Stimulated activated CD4-positive, alpha-beta T cell treated with anti-CD3 and anti-CD28 coated beads, TNF-alpha, amount 100 ng/mL, for 48 hours (primary cell): ENCODE measurements at places on chromosomes 2 and 18.

DNA sequence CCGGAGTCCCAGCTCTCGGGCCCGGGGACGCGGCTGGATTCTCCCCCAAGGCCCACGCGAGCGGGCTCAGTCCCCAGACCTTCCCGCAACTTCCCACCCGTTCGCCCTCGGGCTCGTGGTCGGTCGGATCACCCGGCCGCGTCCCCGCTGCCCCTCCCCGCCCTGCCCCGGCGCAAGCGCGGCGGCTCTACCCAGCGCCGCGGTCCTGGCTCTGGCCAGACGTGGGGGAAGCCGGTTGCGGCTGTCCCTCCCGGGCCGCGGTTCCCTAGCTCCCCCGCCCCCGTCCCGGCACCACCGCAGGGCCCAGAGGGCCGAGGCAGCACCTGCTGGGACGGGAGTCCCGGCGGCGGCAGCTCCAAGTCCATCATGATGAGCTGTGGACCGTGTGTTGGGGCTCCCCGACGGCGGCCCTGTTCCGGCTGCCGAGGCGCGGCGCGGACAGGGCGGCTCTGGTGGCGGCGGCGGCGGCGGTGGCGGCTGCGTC, 276 bp downstream of the NFE2L2 start:
- no peak for DNase-seq

- no peak for DNase-seq
Observed at GRCh38 chr2:183532514-183532913, 408.3 kb downstream of the NUP35 start.

- no peak for DNase-seq
Observed at GRCh38 chr18:5110266-5110665, 86.8 kb downstream of the AKAIN1 start.

DNA sequence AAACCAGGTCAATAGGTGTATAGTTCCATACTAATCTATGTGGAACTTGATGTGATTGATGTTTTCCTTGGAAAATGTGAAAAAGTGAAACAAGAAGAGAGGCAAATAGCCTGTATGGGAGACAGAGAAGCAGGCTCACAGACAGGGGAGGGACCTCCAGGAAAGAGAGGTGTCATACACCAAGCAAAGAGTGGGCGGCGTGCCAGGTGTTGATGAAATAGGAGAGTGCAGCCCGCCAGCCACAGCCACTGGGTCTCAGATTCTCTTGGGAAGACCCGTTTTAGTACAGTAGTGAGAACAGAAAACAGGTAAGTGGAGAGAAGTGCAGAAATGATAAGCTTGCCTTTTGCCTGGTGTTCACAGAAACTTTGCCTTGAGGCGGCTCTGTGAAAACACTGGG, 301.9 kb downstream of the ZNF407 start:
- DNase-seq, result no peak

DNA sequence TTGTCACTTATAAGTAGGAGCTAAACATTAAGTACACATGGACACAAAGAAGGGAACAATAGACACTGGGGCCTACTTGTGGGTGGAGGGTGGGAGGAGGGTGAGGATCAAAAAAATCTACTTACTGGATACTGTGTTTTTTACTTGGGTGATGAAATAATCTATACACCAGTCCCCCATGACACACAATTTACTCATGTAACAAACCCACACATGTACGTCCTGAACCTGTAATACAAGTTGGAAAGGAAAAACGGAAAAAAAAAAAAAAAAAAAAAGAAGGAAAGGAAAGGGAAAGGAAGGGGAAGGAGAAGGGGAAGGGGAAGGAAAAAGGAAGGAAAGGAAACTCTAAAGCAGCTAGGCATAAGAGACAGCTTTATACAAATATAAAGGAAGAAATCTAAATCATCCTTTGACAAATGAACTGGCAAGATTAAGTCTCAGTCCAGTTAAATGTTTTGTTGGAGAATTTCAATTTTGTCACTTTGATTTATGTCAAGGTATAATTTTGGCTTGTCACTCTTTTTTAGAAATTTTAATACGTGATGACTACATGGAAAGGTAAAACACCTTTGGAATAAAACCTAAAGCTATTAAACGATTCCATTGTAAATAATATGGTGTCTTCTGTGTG, 169.4 kb upstream of the OTX1 start:
- no peak for DNase-seq

DNA sequence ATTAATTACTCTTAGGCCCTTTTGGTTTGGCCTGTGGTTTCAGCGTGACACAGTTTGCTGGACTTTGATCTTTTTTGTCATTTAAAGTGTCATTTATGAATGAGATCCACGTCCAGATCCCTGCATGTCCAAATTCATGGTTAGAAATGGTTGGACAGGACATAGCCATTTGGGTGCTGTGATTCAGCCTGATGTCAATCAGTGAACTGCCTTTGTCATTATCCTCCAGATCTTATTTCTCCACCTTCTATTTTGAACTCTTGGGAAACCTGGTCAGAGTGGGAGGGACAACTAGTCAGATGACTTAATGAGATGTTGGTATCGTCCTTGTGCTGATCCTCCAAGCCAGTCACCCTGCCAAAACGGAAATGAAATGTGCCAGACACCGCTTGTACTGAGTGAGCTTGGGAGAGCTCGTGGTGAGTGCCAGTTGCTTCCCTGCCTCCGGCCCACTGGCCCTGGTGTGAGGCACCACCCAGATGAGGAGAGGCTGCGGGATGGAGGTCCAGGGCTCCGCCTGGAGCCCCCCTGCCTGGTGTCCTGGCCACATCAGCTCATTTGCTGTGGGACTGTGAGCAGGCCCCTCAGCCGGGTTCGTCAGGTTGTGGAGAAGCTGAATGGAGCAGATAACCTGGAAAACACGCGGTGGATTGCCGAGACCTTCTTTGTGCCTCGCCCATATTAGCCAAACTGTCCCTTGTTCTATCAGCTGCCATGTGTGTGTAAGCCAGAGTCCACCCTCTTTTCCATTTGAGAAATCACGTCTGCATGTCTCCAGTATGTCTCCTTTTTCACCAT, 70.1 kb downstream of the DGKD start:
- no peak for DNase-seq

GRCh38 chr2:96267159-96267971, 1.3 kb downstream of the CIAO1 start:
- DNase-seq, result peak; percentile 54

DNA sequence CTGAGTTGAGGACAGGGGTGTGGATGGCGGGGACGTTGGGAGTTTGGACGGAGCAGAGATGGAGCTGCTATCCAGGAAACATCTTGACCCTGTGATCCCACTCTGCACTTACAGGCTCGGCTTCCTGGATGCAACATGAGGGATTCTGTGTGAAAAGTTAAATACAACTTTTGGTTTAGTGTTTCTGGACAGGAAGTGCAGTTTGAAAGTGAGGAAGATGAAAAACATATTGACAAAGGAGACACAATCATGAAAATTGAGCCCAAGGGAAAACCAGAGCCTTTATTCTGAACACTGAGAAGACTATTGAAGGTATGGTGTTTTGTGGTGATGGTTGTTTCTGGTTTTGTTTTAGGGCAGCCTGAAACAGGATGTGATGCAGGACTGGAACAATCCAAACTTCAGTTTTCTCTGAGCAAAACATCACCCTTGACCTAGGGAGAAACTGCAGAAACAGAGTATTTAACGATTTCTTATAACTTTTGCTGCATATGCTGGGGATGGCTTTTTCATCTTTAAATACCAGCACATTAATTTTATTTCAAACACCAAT, 76.5 kb upstream of the RFX8 start:
- no peak for DNase-seq

GRCh38 chr2:113183264-113183663, 9.5 kb downstream of the PSD4 start:
- no peak for DNase-seq

DNA sequence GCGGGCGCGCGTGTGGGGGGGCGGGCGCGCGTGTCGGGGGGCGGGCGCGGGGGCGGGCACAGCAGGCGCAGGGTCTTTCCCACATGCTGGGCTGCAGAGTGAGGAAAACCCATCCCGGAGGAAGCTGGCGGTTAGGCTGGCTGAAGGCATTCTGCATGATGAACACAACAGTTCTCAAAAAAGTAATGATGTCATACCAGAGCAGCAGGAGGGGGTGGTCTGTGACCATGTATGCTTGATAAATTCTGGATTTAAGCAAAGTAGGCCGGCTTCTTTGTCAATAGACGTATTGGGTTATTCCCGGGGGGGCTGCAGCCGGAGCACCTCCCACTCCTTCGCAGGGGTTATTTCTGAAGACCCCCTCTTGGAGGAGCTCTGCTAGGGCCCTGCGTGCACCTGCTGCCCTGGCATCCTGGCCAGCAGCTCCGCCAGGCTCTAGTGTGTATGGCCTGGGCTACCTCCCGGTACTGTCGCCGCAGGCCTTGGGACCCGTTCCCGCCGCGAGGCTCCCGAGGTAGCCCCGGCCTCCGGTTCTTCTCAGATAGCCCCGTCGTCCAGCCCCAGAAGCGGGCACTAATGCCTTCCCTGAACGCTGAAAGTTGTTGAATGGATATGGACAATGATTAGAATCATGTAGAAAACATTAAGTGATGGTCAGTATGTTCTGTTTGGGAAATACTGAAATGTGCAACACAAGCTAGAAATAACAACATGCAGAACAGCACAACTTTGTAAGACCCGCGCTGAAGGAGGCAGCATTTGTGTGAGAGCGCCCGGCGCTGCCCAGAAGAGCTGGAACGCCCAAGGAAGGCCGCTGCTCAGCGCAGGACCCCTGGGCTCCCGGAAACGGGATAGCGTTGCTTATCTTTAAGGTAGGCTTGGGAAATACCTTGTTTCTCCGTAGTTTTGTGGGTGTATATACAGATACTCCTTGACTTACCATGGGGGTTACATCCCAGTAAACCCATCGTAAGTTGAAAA, 101.4 kb upstream of the RAB6C start:
- DNase-seq, result no peak

DNA sequence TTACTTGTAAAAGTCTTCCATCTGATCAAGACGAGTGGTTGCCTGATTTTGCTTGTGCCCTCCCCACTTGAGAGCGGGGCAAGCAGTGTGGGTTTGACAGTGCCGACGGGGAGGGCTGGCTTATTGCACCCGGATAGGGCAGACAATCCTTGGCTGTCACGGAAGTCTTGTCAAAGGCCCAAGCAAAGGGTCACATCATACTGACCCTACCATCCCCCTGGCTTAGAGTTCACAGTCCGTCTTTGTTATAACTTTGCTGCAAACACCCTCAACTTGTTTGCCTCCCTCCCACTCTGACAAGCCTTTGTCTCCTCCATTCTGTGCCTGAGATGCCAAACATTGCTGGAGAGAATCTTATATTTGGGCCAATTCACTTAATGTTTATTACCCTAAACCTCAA, 165.9 kb upstream of the MSH6 start:
- no peak for DNase-seq

DNA sequence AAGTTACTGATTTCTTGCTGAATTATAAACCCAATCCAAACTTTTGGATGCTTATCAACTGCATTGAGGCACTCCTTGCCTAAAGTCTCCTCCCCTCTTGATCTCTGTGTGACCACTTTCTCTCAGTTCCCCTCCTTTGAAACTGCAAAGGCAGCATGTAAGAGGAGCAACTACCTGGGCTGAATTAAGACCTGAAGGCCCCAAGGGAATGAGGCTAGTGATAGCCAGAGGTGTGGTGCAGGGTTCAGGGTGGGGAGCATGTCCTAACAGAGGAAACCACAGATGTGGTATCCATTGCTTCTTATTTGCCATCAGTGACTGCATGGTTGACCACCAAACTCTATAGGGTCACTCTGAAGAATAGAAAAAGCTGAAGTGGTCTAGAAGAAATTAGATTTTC, 557.9 kb downstream of the TNS1 start:
- no peak for DNase-seq

GRCh38 chr2:62845256-62845655, 139.7 kb downstream of the EHBP1 start:
- DNase-seq, result no peak

DNA sequence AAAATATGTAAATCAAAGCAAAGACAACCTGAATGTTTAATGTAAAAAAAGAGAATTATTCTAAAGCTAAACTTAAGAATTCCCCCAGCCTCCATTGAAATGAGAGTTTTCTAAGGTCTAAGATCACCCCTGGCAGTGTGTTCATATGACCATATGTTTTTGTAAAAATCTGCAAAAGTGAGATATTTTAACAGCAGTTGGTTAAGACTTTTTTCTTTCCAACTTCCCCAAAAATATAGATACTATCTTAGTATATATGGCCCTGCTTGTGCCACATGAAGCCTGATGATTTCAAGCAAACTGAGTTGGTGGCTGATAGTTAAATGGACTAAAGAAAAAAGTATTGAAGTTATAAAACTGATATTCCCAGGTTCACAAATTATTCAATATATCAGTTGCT, 35.4 kb downstream of the ZNF804A start:
- DNase-seq, result no peak

GRCh38 chr2:1294900-1295299, 118.4 kb upstream of the TPO start:
- no peak for DNase-seq

DNA sequence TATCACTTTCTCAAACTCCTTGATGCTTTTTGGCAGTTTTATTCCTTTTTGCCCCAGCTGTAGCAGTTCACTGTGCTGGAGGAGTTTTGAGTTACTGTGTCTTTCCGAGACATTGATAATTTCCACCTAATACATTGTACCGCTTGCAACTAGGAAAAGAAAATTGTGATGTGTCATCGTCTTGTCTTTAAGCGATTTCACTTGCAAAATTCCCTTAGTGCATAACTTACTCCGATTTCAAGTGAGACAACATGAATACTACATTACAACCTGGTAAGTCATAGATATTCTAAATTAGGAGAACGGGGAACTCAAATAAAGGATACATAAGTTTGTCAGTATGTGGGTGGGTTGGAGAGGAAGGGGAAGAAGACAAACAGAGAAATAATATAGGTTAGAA, 340.5 kb upstream of the KYNU start:
- no peak for DNase-seq

DNA sequence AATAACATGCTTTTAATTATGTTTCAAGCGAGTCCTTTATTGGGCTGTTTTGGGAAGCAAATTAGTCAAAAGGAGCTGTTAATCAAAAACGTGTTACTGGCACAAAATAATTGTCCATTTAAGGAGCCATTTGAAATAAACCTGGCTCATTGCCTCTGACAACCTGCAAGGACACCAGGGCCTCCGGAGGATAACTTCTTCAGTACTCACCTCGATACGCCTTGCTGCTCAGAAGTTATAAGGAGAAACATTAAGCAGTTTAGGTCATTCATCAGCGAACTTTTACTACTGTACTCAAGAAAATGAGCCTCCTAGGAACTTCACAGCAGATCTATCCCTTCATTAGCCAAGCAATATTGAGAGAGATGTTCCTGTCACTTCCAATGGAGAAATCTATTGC, 1579.2 kb upstream of the ACVR2A start:
- DNase-seq, result no peak

DNA sequence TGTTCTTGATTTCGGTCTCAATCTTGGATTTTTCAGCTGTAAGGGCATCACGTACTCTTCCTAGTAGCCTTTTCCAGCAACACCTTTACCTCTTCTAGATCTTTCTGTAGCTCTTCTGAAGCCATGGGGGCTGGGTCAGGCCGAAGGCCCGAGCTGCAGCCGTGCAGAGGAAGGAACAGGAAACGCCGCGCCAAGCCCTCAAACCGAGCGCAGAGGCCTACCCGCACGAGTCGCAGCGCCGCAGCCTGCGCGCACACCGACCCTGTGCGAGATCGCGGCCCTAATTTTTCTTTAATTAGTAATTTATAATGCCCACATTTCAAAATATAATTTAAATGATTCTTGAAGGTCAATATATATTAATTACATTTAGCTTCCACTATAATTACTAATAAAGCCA, 483.8 kb downstream of the NUP35 start:
- no peak for DNase-seq

GRCh38 chr2:209976698-209977385, 25.6 kb upstream of the RPE start:
- no peak for DNase-seq

GRCh38 chr2:132740081-132740720, 70.2 kb upstream of the LYPD1 start:
- DNase-seq, result no peak

- no peak for DNase-seq
Observed at GRCh38 chr18:75125382-75126331, 83.3 kb downstream of the PTGR3 start.
